CD4-positive, alpha-beta T cell treated with Interleukin-15 for 4 hours (primary cell): ENCODE measurements at places on chromosomes 11 and 22.

- DNase-seq, result no peak
Observed at GRCh38 chr11:65066805-65067291, 8.5 kb upstream of the NAALADL1 start.

GRCh38 chr11:10627291-10627690 is 58.8 kb upstream of the LYVE1 start:
- no peak for DNase-seq

DNA sequence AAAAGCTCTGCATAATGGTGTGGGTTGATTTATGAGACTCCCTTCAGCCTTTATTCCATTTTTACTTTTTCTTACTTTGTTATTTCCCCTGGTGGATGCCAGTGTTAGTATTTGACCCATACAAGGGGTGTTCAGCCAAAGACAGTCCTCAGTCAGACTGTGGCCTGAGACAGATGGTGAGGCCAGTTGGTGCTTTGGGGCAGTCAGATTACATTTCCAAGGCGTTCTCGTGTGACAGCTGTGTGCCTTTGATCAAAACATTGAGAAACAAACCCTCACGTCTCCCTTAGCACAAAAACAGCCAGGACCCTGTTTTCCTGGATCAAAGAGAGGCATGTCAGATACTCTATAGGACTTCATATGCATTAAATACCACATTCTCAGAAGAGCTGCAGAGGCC is 31.3 kb upstream of the SLN start:
- DNase-seq, result no peak

DNA sequence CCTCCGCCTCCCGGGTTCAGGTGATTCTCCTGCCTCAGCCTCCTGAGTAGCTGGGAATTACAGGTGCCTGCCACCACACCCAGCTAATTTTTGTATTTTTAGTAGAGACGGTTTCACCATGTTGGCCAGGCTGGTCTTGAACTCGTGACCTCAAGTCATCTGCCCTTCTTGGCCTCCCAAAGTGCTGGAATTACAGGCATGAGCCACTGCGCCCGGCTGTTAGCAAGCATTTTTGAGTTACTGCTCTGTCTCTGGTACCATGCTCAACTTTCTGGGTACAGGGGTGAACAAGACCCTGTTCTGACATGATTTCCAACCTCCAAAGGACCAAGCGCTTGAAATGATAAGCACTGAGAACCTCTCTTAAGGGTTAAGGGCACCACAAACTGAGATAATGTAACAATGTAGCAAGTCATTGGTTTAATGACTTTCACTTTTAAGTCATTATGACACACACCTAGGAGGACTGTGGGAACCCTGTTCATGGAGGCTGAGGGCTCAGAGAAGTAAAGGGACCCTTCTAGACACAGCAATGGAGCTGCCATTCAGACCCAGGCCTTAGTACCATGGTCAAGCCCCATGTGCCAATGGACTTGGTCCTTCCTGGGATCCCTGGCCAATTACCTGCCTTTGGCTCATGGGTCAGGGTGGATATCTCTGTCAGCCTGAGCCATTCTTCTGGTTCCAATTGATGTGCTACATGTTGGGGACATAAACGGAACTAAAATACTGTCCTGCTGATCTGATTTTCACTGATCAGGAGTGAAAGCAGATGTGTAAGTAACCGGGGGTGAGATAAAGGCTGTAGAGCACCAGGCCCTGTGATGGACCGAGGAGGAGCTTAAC is 11.6 kb downstream of the SLC3A2 start:
- no peak for DNase-seq

GRCh38 chr11:133692126-133692934 is 153.0 kb downstream of the SPATA19 start:
- DNase-seq, result no peak

DNA sequence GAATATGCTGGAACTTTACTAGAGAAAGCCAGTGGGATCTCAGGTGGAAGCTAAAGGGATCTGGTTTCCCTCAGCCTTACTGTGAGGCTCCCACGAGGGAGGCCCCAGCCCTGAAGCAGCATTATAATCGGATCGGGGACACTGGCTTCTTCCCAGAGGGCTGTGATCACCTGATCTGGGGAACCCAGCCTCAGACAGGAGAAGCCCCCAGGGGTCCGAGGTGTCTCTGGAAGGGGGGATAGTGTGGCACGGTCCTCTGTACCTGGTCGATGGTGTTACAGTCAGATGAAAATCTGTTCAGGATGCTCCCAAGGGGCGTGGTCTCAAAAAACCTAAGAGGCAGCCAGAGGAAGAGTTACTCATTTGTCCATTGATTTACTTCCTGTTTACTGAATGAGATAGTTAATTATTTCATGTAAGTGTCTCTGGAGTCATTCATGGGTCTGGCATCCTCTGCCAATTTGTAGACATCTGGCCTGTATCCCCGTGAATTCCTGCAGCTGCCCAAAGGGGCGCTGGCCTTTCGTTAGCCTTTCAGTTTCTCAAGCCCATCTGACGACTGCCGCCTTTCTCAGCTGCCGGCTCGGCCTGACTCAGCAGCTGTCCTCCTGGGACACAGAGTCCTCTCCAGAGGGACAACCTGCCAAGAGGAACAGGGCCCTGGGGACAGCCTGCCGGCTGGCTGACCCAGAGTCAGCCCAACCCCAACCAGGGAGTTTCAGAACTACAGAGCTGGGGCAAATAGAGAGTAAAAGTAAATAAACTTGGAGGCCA is 17.0 kb upstream of the KCNJ11 start:
- DNase-seq, result no peak
